PC-3 (cell line): ENCODE measurements at places on chromosomes 12 and 14. TPM values are rescaled to one million over a fixed set of nuclear protein-coding genes. Genes with fewer than 3 reads are reported as not detected.

- DNase-seq = no peak
Measured at GRCh38 chr12:73950507-73950906, 587.1 kb upstream of the ATXN7L3B start.

DNA sequence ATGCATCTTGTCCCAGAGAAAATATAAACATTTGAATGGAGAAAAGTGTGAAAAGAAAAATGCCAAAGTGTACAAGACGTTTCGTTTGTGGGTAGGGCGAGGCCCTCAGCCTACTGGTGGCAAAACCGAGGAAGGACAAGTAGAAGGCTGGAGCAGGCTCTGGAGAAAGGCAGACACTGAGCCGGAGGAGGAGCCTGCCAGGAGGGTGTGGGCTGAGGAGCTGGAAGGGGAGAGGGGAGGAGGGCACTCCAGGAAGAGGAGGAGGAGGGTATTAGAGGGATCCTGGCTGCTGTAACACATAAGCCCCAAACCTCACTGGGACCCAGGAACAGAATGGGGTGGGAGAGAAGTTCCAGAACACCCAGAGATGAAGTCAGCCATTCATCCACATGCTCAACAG lies 47.7 kb downstream of the CLMN start:
- no peak for DNase-seq

- peak; percentile 42 for DNase-seq
Measured at GRCh38 chr12:115451780-115452736, 768.1 kb upstream of the TBX3 start.

DNA sequence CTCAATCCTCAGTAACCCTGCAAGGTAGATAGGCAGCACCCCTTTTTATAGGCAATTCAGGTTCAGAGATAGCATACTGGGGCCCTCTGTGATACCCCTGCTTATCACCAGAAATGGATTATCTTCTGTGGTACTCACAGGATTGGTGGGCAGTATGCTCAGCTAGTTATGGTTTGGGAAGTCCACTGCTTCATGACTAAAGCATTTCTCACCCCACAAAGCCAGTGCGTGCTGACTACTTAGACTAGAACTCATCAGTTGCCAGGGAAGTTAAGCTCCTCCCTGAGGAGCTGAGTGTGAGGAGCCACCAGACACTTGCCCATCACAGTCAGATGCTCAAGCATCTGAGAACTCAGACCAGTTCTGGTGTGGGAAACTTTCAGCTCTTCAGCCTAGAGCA lies 76.3 kb downstream of the SCAF11 start:
- DNase-seq = peak; percentile 56

GRCh38 chr12:6724409-6724797 lies 557 bp downstream of the COPS7A start:
- peak; percentile 8 for DNase-seq

KIF26A gene
- total RNA-seq = 3.1 TPM in 2 replicates

TMCC3 gene
- 4.7 and 6.5 TPM in 2 replicates for total RNA-seq

DNA sequence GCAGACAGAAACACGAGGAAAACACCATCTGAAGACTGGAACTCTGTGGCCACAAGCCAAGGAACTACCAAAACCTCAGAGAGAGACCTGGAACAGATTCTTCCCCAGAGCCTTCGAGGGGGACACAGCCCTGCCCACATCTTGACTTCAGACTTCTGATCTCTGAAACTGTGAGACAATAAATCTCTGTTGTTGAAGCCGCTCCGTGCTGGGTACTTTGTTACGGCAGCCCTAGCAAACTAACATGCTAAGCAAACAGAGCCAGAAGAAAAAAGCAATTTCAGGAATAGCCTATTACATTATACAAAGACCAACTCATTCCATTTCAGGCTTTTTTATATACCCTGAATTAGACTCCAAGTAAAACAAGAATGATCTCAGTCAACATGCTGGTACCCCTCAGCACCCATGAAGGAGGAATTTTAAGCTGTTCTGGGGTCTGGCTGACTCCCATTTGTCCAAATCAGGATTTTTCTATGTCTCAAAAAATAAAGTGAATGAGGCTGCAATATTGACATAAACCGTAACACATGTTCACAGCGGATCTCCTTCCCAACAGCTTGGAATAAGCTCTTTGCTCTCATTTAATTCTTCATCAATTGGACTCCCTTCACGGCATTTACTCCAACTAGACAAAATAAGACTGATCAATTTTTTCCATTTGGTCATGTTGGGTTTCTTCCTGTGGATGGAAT lies 190.1 kb downstream of the FOXN3 start:
- DNase-seq = no peak

- DNase-seq = no peak
Measured at GRCh38 chr12:90124914-90125313, 416.3 kb upstream of the ATP2B1 start.

DNA sequence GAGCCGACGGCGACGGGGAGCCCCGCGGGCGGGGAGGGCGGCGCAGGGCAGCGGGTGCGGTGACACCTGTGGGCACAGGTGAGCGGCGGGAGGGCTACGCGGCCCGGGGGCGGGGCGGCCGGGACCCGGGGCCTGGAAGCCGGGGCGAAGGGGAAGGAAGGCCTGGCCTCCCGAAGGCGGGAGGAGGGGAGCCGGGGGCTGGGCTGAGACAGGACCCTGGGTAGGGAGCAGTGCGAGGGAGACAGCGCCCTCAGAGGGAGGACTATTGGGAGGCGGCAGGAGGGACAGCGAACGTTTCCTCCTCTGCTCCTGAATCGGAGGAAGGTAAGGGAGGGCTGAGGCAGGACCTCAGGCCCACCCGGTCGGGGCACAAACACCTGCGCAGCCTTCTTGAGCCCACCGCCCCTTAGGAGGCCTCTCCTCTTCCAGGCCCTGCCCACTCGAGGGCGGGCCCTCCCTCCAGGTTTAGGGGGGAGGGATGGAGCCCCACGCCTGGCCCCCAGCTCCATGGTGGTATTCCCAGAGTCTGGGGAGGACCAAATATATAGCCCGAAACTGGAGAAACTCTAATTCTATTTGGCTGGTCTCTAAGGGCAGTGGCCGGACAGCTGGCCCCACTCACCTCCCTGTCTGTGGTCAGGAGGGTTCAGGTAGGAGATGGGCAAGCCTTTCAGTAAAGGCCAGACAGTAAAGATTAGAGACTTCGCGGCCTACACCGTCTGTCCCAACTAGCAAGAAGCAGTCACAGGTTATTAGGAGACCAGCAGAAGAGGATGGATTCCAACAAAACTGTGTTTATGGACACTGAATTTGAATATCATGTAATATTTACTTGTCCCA lies 509 bp downstream of the PLEKHG6 start:
- no peak for DNase-seq

DNA sequence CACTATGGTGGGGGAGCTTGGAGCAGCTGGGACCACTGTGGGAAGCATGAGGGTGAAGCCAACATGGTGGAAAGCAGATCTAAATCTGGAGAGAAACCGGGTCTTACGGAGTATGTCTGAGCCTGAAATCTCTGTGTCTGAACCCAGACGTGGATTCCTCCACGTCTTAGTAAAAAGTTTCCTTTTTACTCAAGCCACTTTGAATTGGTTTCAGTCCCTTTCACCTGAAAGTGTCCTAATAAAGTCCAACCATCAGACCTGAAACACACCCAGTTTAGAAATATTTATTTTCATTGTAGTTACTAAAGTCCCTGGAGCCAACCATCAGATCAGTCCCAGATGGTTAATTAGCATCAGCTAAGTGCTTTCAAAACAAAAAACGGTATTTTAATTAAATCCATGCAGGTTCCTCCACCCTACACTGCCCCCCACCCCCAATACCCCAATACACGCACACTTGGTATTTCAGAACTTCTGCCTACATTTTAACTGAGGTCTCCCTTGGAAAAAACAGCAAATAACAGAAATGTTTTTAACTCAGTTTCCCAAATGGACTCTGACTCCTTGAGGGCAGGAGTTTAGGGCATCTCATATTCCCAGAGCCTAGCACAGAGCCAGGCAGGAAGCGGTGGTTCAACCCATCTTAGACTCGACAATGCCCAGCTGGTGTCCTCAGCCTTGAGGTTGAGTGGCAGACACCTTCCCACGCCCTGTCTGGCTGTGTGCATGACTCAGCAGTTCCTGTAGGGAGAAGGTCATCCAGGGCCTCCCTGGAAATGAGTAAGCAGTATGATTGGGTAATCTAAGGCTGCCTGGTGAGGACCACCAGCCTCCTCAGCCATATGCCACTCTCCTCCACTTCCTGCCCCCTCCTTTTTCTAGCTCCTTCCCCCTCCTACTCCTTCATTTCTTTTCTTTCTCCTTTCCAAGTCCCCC lies 175.8 kb downstream of the TTC8 start:
- DNase-seq = peak; percentile 94

DNA sequence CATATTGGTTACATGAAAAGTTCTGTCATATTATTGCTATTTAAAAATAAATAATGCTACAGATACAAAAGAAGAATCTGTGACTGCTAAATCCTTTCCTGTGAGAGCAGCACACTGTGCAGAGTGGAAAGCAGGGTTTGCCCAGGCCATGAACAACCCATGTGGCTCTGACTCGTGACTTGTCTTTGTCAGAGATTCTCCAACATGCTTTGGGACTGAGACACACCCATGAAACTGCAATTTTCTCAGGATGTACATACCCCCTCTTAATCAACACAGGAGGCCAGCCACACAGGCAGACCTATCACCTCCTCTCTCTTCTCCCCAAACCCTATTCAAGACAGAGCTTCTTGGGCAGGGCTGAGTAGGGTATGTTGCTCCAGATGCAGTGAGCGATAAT lies 96.8 kb upstream of the NTF3 start:
- no peak for DNase-seq

- DNase-seq = no peak
Measured at GRCh38 chr12:78236264-78236663, 405.6 kb downstream of the NAV3 start.

DNA sequence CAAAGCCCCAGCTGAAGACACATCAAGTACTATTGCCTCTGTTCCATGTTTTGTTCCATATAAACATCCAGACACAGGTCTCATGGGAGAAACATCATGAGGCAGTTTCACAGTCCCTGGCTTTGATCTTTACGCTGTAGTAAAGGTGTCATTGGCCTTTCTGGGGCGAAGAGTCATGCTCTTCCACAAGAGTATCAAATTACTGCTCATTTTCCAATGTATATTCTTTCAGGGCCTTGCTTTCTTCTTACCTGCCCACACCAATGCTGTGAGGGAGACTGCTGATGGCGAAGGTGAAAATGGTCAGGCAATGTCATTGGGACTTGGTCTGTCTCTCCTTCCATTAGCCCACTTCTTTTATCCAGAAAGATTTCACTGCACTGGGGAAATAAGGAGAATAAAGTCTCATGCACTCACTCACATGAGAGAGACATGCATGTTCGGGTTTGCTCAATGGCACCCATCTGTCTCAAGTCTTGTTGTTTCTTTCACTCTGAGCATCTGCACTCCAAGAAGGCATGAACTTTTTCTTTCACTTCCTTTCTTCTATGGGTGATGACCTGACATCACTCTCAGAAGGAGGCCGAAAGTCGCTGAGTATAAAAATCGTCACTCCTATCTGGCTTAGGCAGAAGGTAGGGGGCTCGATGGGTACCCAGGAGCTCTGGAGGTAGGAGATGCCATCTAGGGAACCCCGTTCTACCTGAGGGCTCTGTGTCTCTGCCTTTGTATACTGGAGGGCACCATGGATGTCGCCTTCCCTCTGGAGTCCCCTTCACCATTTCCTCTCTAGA lies 1.3 kb upstream of the JDP2 start:
- DNase-seq = no peak

GRCh38 chr12:88726806-88727720 lies 146.8 kb upstream of the KITLG start:
- peak; percentile 76 for DNase-seq

GRCh38 chr12:6157482-6157881 lies 33.0 kb upstream of the VWF start:
- no peak for DNase-seq

DNA sequence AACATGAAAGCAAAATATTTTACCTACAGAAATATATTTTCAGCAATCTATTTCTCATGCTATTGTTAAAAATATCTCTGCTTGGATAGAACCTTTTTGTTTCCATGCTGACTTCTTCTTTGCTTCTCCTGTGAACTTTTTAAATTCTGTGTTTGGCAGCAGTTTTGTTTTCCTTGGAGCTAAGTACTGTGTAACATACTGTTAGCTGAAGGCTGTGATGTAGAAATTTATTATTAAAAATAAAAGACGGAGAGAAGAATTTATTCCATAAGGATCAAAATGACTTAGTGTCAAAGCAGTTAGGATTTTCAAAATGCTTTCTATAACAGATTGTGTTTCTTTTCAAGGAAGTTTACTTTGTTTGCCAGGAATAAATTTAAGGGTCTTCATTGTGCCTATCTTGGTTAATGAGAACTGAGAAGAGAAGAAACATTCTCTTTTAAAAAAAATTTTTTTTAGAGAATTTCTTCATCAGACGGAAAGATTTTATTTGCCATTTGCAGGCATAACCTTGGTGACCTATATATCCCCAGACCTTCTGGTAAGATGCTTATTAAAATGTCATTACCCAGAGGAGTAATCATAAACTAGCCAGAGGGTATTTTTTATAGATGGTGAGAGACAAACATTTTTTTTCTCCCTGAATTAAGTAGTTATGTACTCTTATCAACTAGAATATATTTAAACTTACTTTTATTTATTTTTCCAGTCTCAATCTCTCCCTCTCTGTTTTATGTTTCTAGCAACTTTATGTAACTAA lies 147.1 kb upstream of the SLCO1C1 start:
- DNase-seq = no peak

- DNase-seq = no peak
Measured at GRCh38 chr12:72647139-72647538, 375.0 kb downstream of the TRHDE start.

- no peak for DNase-seq
Measured at GRCh38 chr12:92070864-92071445, 74.7 kb downstream of the BTG1 start.

PLCZ1 gene
- total RNA-seq = not detected in 2 replicates

- DNase-seq = peak; percentile 91
Measured at GRCh38 chr12:77847680-77848431, 17.2 kb downstream of the NAV3 start.
